ENCODE measurements at places on chromosomes 1 and 21.

GRCh38 chr1:228264090-228264829, 56.4 kb downstream of the OBSCN start:
- DNase-seq, result no peak

DNA sequence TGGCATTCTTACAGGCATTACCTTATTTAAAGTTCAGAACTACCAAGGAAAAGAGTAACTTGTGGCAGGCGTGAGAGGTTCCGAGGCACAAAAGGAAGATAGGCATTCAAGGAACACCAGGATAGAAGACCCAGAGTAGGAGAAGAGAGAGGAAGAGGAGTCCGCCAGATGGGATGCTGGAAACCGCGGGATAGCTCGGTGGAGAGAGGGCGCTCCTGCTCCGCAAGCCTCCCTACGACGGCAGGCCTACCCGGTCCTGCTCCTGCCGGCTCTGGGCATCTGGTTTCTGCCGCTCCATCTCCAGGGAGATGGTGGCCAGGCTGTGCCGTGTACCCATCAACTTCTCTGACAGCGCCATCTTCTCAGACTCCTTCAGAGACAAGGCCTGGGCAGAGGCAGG, 5.4 kb upstream of the NBPF1 start:
- DNase-seq, result no peak

GRCh38 chr1:193120604-193121166, 1.1 kb upstream of the CDC73 start:
- DNase-seq, result no peak

DNA sequence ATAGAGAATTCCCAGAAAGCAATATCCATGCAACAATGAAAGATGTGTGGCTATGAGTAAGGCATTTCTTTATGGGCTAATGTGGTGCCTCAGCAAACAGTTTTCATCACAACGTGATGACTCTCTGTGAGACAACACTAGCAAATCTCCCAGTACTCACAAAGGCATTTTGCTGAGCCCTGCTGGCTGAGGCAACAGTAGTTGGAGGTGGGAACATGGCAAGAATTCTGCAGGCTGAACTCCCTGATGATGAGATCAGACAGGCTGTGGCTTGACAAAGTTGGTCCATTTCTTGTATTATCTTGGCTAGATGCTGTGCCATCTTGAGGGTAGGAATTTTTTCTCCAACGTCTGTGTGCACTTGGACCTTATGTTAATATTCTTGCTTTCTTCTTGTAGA, 24.6 kb downstream of the PROX1 start:
- no peak for DNase-seq

- DNase-seq, result no peak
These were observed 96.2 kb upstream of the EDN2 start for GRCh38 chr1:41580520-41581172.

GRCh38 chr1:8460132-8460544, 142.2 kb downstream of the SLC45A1 start:
- DNase-seq, result no peak

- DNase-seq, result no peak
These were observed 54.6 kb upstream of the IPO9 start for GRCh38 chr1:201774224-201774982.

- DNase-seq, result no peak
These were observed 1.9 kb upstream of the EPHB2 start for GRCh38 chr1:22708777-22709176.

DNA sequence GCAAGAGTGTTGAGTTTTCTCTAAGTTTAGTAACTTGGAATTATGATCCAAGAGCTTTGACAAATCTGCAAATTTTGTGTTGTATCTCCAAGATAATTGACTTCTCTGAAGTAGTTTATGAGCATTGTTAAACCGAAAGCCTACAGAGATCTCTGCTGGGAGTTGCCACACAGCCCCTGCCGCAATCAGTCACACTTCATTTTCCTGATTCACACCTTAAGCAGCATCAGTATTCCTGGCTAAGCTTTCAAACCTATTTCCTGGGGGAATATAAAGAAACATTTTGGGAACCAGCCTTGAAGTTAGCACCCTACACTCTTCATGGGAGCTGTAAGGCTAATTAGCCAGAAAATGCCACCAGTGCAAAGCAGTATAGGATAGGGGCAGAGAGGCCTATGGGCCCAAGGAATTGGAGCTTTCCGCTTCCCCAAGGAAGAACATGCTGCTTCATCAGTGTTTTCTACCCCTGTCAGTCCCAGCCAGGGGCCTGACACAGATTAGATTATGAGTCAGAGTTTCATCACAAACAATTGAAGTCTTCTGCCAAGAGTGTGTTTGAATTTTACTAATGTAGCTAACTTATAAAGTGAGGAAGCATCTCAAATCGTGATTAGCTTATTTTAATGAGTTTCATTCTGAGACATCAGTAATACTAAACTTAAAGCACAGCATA, 23.2 kb upstream of the CACYBP start:
- no peak for DNase-seq

- DNase-seq, result no peak
These were observed 56.1 kb downstream of the TOR1AIP2 start for GRCh38 chr1:179821524-179821923.

GRCh38 chr1:109191377-109191776, 22.3 kb upstream of the SARS1 start:
- no peak for DNase-seq

DNA sequence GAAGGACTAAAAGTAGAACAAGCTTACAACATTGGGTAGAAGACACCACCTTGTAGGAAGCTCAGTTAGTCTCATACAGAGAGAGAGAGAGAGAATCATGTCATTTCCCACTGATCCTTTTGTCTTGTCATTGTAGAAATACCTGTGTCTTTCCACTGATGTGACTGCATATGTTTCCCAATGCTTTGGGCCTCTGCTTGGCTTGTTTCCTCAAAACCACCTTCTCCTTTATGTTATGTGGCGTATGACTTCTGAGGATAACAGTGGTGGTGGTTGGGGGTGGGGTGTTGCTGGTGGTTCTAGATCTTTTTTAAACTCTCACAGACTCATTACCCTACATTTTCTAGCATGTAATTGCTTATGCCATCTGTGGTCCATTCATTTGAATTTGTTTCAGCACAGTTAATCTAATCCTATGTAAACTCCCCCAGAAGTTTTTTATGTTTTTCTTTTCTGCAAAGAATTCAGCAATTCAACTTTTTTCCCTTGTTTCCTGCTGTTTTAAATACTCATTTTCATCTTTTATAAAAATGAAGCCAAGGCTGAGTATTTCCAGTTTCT, 9.3 kb downstream of the RGL1 start:
- DNase-seq, result no peak

DNA sequence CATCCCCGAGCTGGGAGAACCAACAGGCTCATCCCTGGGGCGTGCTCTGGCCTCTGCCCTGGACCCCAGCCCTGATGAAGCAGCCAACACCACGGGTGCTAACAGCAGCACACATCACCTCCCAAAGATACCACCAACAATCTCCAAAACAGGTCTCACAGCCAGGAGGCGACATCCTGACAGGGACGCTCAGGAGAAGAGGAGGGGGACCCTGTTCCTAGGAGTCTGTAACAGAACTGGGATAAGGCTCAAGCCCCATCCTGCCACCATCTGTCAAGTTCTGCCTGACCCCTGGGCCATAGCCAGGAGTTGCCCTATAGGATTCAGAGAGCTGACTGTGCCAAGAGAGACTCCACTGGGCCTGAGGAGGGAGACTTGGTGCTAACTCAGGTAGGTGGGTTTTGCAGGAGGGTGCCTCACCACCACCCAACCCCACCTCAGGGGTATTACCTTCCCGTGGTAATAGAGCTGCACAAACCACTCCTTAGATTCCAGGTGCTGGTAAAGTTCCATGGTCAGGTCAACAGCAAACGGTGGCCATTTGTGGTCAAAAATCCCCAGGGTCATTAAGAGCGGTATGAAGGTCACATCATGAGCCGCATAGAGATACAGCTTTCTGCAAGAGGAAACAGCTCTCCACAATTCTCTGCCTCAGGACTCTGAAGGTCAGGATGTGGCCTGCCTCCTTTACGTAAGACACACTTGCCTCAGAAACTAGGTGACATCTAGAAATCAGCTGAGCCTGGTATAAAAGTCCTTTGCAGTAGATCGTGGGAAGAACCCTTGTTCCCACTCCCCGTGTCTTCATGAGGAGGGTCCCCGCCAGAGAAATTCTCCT, 22.3 kb downstream of the ACP6 start:
- DNase-seq, result no peak

- DNase-seq, result no peak
These were observed 550.6 kb downstream of the PTBP2 start for GRCh38 chr1:97271916-97272788.

DNA sequence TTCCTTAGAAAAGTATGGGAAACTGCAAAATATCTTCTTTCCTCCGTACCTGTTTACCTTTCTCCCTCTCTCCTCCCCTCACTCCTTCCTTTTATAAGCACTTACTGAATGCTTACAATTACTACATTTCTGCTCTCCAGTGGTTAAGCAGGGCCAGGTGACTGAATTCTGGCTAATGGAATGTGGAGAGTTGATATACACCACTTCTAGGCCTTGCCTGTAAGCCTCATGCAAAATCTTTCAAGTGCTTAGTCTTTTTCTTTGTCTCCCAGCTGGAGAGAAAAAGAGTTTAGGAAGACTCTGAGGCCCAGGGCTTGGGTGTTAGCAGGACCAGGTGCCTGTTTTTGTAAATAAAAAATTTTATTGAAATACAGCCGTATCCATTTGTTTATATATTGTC, 77.7 kb upstream of the CACNA1E start:
- no peak for DNase-seq

GRCh38 chr1:147613506-147613905, 56.8 kb downstream of the ACP6 start:
- no peak for DNase-seq

Data from hematopoietic multipotent progenitor cell treated with erythropoietin and hydrocortisone succinate and interleukin-3 and kit ligand, for 17 days (in vitro differentiated cells).